Activated CD8-positive, alpha-beta T cell treated with anti-CD3 and anti-CD28 coated beads, Interleukin-2, amount 10 ng/mL, durations not matched to agents 7 days and 5 days (primary cell): ENCODE measurements at places on chromosomes 1 and 21. TPM values are rescaled to one million over a fixed set of nuclear protein-coding genes. Genes with fewer than 3 reads are reported as not detected.

DNA sequence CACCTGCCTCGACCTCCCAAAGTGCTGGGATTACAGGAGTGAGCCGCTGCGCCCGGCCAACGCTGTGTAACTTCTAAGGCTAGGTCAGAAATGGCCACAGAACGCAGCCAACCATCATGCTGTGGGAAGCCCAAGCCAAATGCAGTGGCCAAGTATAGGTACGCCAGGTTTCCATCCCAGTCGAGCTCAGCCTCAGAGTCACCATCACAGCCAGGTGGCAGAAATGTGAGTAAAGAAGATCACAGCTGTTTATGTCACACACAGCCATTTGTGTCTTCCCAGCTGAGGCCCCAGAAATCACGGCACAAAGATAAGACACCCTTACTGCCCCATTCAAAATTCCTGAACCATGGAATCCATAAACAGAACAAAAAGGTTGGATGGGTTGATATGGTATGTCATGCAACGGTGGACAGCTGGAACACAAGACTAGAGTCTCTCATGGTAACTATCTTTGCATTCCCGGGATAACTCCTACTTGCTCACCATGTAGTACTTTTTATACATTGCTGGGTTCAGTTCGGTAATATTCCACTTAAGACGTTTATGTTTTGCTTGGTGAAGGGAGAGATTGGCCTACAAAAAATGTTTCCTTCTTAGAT, 84.3 kb downstream of the SLC45A1 start:
- no peak for DNase-seq
- peaks cover 35% of the 10 kb centered on the region for H3K36me3 ChIP-seq
- H3K4me1 ChIP-seq, result peaks cover 26% of the 10 kb centered on the region
- H3K4me3 ChIP-seq, result no peak overlapping the region

DNA sequence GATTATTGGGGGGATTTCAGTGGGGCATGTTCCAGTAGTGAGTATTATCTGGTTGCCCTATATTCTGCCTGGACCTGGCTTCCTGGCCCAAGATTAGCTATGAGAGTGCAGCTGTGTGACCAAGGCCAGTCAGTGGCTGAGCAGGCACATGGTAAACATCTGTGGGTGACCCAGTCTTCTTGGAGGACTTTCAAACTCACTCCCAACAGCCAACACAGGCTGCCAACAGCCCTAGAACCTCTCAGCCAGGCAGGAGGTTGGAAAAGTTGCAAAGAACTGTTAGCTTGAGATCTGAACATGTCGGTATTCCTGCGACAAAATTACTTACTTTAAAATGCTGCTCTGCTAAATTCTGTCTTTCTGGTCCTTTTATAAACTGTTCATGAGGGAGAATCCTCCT, 192.4 kb downstream of the TGFBR3 start:
- H3K27ac ChIP-seq, result no peak overlapping the region
- peaks cover 10% of the 10 kb centered on the region for H3K36me3 ChIP-seq
- no peak for DNase-seq
- H3K4me1 ChIP-seq, result peaks cover 22% of the 10 kb centered on the region
- H3K27me3 ChIP-seq, result no peaks in the 10 kb centered on the region

DNA sequence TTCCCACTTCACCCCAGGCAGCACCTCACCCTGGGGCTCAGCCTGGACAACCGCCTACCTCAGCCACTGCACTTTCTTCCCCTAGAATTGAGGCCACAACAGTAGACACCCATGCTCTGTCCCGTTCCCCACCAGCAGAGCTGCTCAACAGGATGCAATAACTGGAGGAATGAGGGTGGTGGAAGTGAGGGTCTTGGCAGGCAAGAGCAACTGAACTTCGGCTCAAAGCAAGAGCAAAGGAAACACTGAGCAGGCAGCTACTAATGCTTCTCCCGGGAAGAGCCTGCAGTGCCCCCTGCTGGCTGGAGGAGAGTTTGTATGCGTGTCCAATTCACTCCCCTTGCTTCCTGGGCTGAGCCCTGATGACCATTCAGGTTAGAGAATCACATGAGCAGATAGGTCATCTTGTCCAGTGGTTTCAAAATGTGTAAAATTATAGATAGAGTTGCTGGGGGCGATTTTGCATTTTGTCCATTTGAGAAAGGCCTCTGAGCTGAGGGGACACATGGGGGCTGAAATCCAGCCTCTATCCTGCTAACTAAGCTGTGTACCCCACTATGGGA, 13.9 kb downstream of the NT5C1A start:
- peak overlapping the region; percentile 58 for H3K27ac ChIP-seq
- peaks cover 15% of the 10 kb centered on the region for H3K4me1 ChIP-seq
- peak; percentile 75 for DNase-seq

GRCh38 chr1:11147197-11147770, 41.9 kb upstream of the ANGPTL7 start:
- peaks cover 6% of the 10 kb centered on the region for H3K4me1 ChIP-seq
- H3K27ac ChIP-seq, result no peak overlapping the region
- DNase-seq, result no peak
- peaks cover 43% of the 10 kb centered on the region for H3K36me3 ChIP-seq
- H3K4me3 ChIP-seq, result no peak overlapping the region
- no peaks in the 10 kb centered on the region for H3K27me3 ChIP-seq

DNA sequence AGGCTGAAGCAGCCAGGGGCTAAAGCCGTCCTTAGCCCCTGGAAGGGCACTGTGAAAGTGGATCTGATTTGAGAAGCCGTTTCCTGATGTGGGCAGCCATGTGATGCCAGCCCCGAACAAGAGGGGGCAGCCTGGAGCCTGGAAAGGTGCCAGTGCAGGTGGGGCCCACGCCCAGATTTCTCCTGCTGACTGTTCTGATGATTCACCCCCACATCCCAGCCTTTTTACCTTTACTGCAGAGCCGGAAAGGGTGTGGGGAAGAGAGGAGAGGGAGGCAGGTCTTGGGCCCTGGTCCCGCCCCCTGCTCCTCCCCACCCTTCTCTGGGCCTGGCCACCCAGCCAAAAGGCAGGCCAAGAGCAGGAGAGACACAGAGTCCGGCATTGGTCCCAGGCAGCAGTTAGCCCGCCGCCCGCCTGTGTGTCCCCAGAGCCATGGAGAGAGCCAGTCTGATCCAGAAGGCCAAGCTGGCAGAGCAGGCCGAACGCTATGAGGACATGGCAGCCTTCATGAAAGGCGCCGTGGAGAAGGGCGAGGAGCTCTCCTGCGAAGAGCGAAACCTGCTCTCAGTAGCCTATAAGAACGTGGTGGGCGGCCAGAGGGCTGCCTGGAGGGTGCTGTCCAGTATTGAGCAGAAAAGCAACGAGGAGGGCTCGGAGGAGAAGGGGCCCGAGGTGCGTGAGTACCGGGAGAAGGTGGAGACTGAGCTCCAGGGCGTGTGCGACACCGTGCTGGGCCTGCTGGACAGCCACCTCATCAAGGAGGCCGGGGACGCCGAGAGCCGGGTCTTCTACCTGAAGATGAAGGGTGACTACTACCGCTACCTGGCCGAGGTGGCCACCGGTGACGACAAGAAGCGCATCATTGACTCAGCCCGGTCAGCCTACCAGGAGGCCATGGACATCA, at the start of gene SFN:
TSS of gene SFN (plus strand) at position 369 of the 904 bp plus-strand sequence. CDS start at position 433, 64 bp downstream.
- peak; percentile 62 for DNase-seq
- H3K27me3 ChIP-seq, result no peaks in the 10 kb centered on the region
- no peaks in the 10 kb centered on the region for H3K36me3 ChIP-seq

HAX1 gene
- 119 TPM for total RNA-seq

EDEM3 gene
- total RNA-seq, result 20.8 TPM
